ENCODE measurements at places on chromosomes 2 and 18.
A peak's percentile ranks its signal among the peaks of the same experiment; 100 is the strongest.

- DNase-seq = no peak
Observed at GRCh38 chr2:228801451-228801850, 469.6 kb downstream of the PID1 start.

DNA sequence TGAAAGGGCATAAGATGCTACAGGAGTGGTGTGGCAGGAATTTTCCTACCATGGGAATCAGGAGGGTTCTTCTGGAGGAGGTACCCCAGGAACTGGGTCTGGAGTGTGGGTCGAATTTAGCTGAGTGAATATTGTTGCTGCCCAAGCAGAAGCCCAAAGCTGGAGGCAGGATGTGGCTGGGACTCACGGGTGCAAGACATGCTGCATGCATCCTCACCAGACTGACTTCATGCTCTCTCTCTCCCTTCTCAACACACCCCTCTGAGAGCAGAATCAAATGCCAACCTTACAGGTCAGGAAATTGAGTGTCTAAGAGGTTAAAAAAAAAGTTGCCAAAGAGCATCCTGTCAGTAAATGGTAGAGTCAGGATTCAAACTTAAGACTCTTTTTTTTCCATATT is 78.8 kb upstream of the TTC39C start:
- no peak for DNase-seq

- DNase-seq = peak; percentile 88
Observed at GRCh38 chr2:100381240-100381639, 36.2 kb downstream of the CHST10 start.

GRCh38 chr2:148926291-148926961 is 51.4 kb downstream of the KIF5C start:
- DNase-seq = peak; percentile 82

- peak; percentile 21 for DNase-seq
Observed at GRCh38 chr2:119475225-119475856, 43.7 kb downstream of the TMEM37 start.

DNA sequence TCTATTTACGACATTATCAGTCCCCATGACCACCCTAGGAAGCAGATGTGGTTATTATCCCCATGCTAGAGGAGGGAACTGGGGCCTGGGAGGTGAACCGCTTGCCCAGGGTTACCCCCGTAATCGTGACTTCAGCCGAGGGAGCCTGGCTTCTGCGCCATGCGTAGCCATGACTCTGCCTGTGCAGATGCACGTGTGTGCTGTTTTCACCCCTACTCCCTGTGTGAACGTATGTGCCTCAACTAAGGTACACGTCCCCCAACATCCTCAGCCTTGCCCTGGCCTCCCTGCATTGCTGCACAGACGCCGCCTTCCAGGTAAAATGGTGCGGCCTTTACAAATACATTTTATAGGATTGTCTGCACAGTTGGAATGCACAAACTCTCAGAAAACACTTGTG is 40.2 kb downstream of the LPIN1 start:
- no peak for DNase-seq

DNA sequence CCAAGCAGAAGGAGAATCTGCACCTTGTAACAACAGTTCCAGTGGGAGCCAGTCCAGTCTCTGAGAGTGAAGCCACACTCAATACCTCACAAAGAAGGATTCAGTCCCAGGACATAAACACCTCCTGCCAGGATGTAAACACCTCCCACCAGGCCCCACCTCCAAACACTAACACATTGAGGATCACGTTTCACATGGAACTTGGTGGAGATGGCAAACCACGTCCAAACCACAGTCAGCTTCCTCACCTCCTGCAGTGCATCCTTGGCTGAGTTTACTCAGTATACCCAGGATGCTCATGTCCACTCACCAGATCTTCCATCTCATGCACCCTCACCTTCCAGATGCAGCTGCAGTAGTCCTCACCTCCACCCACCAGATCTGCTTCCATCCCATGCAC is 37.8 kb upstream of the TMEM18 start:
- DNase-seq = no peak

GRCh38 chr18:59769129-59769865 is 72.1 kb upstream of the CCBE1 start:
- no peak for DNase-seq

DNA sequence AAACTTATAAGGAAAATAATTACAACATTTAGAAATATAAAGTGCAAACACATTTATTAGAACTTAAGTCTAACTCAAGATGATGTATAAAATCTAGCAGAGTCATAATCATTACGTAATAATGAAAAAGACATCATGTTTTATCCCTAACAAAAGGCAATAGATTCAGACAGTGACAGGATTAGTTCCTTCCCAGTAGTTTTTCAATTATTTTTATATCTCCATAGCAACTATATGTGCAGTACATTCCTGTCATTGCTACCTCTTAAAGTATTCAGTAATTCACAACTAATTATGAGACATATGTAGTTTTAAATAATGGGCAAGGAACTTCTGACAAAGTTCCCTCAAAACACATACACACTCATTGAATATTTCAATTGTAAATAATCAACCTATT is 687.9 kb downstream of the CCDC85A start:
- DNase-seq = no peak

DNA sequence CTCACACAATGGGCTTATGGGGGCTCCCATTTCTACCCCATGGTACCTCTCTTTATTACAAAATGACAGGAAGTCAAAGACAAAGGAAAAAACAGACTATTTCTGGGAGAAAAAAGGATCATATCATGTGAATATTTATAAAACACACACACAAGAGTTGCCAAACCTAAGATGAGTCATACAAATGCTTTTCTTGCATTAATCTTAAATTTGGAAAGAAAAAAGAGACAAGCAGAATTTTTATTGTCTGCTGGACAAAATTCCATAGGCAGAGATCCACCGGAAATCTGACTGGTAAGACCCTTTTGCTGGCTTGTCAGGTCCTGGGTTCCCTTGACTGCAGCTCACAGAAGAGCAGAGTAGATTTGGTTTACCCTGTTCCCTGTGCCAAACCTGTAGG is 1732.3 kb upstream of the PIK3C3 start:
- DNase-seq = peak; percentile 15

DNA sequence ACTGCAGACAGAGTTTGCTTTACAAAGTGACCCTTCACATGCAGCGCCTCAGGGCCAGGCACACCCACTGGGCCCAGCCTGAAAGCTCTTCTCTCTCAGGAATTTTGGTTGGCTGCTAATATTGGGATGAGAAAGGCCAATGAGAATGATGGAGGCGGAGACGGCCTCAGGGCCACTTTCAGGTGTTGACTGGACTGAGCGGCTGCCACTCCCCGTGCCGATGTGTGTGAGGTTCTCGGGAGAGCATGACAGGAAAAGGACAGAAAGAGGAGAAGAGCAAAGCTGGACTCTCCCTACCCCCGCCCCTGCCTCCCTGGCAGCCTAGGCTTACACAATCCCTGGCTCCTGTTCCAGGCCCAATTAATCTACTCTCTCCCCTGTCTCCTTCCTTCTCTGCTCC is 155.7 kb downstream of the CELF4 start:
- peak; percentile 35 for DNase-seq

DNA sequence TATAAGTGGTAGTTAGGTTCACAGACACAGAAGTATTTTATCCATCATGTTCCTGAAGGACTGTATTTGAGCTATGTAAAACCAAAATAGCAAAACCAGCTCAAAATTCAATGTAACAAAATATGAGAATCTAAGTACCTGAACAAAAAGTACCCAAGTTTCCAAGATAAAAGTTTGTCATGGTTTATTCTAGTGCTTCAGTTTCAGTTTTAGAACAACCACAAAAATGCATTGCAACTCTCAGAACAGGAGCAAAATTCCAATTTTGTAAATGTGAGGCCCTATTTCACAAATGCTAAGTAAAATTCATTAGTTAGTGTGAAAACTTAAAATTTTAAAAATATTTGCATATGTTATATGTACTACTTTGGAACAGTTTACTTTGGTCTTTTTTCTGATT is 5.0 kb upstream of the ALPK2 start:
- DNase-seq = no peak

DNA sequence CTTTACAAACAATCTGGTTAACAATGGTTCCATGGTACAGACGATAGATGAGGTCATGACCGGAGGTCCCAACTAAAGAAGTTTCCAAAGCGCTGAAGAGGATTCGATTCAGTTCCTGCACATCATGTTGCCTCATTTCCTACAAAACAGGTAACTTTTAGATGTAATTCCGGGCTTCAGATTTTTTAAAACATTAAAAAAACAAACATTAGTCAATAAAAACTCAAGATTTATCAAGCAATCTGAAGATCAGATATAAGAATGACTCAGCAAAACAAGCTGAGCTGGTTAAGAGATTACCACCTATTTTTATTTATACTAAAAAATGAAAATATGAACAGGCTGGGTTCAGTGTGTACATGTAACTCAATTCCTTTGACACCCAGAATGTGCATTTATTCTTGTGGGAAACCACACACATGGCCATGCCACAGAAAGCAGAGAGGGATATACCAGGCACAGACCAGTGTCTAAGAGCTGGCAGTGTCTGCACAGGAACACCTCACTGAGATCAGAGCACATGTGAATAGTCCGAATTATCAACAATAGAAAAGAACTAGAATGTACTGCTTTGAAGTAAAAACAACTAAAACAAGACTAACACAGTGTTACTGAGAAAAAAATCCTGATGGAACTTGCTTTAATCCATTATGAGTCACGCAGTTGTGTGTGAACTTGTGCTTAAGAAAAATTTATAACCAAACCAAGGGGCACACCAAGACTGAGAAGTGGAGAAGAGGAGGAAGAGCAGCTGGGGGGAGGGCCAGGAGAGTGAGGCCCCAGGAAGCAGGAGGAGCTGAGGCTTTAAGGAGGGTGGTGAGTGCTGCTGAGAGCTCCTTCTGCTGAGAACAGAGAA is 9.5 kb downstream of the USP40 start:
- DNase-seq = no peak

- no peak for DNase-seq
Observed at GRCh38 chr2:109645412-109646184, 31.4 kb downstream of the SOWAHC start.

- no peak for DNase-seq
Observed at GRCh38 chr2:205439621-205440020, 242.7 kb upstream of the NRP2 start.

DNA sequence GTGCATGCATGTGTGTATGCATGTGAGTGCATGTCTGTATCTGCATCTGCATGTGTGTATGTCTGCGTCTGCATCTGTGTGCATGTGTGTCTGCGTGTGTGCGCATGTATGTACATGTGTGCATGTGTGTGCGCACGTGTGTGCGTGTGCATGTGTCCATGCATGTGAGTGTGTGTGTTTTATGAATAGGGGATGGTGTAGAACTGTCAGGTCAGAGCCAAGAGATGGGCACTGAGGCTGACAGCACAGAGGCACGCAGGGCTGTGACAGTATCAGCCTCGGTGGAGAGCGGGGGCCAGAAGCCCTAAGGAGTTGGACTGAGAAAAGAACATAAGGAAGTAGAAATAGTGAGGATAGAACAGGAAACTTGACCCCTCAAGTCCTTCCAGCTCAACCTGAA is 494.0 kb upstream of the MYT1L start:
- peak; percentile 9 for DNase-seq

DNA sequence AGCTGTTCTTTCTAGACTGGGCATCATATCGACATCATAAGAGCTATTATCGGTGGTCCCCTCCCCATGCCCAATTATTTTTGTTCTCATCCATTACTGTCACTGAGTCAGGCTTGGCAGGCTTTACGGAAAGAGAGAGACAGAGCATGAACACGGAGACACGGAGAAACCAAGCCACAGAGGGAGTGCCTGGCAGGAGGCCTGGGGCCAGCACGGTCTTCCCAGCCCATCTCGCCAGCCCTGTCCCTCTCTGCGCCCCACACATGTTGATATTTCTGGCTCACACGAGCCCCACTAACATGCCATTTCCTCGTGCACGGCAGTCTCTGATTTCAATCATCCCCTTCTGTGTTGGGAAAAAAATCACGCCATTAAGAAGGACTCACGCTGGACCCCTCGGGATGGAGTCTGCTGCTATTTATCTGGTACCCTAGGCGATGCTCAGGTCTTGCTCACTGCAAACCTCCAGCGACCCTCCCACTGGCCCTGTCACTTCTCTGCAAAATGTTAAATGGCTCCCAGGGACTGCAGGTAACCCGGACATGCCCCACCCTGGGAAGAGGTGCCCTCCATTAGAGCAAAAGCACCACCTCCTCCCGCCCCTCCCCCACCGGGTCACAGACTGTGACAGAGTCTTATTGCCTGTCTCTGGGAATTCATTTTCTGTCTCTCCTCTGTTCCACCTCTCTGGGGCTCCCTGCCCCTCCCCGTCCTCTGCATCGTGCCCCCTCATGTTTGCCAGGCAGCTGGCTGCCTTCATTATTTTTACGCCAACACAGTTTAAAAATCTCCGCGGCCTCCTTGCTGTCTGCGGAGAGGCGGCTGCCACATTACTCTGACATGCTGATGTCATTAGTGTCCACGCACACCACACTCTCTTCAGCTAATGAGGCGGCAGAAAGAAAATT is 40.1 kb upstream of the GBX2 start:
- DNase-seq = no peak

- no peak for DNase-seq
Observed at GRCh38 chr2:178834086-178834485, 26.9 kb upstream of the TTN start.

DNA sequence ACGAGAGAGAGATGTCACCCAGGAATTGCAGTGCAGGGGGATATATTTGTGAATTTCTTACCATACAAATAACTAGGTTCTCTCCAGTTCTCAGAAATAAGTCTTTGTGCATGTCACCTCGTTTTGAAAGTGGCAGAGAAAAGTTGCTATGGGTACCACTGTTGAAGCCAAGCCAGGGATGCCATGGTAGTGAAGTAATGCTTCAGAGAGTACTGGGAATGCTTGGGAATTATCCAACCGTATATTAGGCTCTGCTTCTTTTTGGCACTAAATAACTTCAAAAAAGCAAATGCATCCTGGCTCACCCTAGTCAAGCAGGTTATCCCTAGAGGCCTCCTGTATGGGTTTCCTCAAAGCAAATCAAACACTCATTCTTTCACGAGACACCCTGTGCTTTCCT is 50.7 kb upstream of the DDX18 start:
- peak; percentile 44 for DNase-seq

- no peak for DNase-seq
Observed at GRCh38 chr2:155930312-155930711, 402.2 kb downstream of the NR4A2 start.

DNA sequence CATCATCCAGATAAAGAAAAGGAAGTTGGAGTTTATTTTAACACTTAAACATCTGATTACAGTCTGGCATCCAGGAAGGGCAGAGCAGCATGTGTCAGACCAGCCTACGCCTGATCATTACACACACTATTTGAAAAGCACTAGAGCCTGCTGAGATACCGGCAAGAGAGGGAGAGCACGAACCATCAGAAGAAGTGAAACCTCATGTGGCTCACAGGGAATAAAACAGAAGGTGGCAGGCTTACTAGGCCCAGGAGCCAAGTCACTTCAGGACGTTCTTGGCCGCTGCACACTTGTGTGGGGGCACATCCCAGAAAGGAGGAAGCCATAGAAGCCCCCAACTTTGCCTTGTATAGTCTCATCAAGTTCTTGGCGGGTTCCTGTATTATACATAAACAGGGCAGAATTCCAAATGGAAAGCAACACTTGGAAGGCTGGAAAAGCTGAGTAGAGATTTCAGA is 105.5 kb downstream of the UGGT1 start:
- DNase-seq = peak; percentile 43
